ENCODE measurements at places on chromosomes 2 and 18.

DNA sequence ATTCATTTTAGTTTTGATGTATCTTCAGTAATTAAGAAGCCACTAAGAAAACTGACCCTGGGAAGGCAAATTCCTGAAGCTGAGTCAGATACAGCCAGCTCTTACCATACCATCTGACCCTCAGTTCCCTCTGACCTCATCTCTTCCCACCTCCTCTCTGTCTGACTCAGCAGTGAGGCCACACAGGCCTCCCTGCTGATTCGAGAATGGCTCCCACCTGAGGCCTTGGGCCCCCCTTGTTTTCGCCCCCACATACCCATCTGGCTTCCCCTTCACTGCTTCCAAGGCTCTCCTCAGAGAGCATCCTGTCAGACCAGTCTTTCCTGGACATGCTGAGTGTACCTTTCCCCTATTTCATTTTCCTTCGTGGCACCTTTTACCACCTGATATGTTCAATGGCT, 71.0 kb upstream of the CYP1B1 start:
- DNase-seq, result no peak

DNA sequence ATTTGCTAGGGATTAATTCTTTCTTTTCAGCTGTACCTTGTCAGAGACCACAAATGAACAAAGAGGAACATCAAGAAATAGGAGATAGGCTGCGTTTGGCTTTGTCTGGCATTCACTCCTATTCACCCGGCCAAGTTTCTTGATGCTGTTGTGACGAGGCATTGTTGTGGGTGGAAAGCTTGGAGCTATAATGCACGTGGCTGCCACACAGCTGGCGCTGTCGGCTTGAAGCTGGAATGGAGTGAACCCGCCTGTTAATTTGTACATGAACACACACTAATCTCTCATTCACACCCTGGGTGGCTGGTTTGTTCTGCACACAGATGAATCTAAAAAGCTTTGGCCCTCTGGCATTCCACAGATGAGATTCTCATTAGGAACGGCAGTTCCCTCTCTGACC, 274.9 kb upstream of the GYPC start:
- DNase-seq, result no peak

GRCh38 chr2:40168032-40168431, 283.9 kb downstream of the SLC8A1 start:
- DNase-seq, result no peak

GRCh38 chr2:232524771-232525170, 1.2 kb upstream of the CHRND start:
- no peak for DNase-seq

DNA sequence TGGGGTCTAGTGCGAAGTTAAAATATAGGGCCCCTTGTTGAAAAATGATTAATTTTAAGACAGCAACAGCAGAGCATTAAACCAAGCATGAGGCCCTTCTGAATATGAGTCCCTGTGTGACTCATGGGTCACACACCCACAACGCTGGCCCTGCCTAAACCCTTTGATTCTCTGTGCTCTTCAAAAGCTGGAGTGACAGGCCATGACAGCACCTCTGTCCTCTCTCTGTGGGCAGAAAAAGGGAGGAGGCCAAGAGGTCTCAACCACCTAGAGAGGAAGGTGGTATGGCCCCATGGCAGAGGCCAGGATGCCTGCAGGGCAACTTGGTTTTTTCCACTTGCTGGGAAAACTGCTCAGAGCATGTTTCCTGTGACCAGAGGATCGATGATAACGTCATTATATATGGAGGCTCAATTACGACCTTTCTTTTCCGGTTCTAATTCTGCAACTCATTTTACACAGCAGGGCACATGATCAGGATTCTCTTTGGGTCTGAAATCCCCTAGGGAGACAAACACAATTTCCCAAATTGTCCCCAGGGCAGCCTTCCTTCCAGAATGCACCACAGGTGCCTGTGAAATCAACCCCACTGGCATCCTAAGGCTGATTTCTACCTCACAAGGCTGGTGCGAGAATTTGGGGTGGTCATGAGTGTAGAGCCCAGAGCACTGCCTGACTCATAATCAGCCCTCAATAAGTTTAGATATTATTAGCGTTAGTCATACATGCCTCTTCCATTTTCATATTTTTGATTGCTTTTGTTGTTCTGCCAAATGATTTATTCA, 102.0 kb upstream of the PPP1CB start:
- peak; percentile 15 for DNase-seq

DNA sequence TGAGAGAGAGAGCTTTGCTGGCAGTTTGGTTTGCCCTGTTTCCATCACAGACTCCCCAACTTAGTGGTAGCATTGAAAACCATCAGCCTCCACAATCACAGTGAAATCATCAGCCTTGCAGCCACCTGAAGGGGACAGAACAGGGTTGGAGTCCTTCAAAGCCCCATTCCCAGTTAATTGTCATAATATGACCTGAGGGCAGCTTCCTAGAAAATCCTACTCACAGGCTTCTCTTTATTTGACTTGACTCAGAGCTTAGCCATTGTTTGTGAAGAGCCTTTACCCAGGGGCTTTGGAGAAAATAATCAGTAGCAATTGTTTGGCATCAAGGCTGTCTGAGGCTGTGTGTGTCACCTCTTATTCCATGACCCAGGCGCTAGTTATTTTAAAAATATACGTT, 308.7 kb downstream of the CBLN2 start:
- peak; percentile 61 for DNase-seq

DNA sequence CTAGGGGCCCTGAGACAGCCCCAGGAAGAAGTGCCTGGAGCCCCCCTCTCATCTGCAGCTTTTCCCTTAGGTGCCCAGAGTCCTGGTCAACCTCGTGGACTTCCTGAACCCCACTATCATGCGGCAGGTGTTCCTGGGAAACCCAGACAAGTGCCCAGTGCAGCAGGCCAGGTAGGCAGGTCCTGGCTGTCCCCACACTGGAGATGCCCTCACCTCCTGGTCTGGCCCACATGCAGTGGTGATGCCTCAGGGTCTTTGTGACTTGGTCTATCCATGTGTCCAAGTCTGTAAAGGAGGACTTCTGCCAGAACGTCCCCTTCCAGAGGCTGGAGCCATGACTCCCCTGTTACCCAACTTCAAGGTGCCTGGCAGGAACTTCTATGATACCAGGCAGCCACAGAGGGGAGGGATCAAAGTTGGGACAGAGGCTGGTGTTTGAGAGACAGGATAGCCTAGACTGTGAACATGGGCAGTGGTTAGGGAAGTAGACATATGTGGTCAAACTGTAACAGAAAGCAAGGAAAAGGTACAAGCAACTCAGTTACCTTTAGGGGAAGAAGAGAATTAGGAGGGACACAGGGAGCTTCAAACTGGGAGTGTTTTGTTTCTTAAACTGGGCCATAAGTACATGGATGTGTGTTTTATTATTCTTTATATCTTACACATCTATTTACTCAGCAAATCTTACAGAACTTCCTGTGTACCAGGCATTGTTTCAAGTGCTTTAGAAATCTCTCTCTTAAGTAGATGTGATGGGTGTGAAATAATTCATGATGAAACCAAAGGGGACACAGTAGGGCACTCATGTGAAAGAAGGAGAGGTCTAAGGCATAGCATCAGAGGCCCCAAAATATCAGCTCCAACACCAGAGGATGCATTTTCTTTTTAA, 107.1 kb downstream of the PLB1 start:
- no peak for DNase-seq

GRCh38 chr2:152292991-152293390, 42.0 kb upstream of the FMNL2 start:
- DNase-seq, result no peak

DNA sequence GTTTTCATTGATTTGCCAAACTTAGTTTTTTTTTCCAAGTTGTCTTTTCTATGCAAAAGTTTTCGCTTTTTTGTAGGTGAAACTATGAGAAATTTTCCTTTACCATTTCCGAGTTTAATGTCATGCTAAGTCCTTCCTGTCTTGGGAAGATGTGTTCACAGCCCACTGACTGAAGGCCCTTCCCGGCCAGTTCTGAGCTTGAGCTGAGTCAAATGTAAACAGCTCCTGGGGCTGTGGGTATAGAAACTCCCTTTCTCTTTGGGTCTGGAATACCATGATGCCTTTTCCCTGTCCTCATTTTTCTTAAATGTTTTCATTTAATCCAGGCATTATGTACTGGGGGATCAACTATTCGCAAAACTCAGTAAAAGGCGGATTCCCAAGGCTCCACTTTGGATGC, 69.8 kb upstream of the IL1R1 start:
- DNase-seq, result no peak

DNA sequence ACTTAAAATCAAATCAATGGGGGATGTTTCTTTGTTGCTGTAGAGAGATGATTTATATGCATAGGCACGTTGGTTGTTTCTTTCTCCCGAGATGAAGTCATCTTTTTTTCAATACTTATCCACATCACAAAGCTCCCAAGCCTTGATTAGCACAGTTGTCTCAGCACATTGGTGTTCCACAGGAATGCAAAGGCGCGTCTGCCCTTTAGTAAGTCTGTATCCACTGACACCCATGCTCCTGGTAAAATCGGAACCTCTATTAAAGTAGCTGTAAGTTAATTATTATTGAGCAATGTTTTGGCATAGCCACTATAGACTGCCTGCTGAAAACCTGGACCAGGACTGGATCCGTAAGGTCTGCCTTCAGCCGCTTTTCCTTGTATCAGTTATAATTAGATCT, 77.6 kb upstream of the RBM44 start:
- DNase-seq, result no peak

- DNase-seq, result no peak
Measured at GRCh38 chr2:25816249-25816648, 62.0 kb downstream of the ASXL2 start.

DNA sequence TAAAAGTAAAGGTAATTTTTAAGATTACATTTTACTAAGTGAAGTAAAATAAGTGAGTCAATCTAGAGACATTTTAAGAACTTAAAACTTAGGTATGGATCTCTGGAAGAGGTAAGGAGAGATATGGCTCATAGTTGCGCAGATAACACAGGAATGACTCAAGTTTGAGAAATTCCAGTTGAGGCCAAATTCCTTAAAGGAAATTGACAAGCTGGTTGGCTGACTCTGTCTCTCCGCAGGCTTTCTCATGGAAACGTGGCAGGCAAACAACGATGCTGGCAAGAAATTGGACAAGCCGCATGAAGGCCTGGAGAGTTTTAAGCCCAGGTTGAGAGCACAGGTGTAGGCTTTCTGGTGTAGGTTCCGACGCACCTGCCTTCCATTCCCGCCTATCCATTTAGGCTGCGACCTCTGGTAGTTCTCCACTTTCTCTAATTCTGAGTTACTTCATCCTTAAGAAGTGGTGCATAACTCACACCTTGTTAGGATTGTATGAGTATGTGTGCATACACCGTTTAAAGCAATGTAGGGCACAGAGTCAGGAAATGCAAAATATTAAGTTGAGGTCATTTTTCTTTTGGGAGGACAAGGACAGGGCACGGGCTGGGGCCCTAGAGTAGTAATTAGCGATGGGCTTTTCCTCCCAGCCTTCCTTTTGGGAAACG, 589 bp upstream of the DAW1 start:
- DNase-seq, result no peak

- DNase-seq, result no peak
Measured at GRCh38 chr2:19811186-19811585, 90.6 kb downstream of the TTC32 start.
